ENCODE measurements at places on chromosomes 12 and 14.

- no peak overlapping the region for H3K4me3 ChIP-seq
- H3K27me3 ChIP-seq: no peaks in the 10 kb centered on the region
- H3K27ac ChIP-seq: peak overlapping the region; percentile 80
- H3K4me1 ChIP-seq: no peaks in the 10 kb centered on the region
- H3K36me3 ChIP-seq: no peaks in the 10 kb centered on the region
- peak; percentile 78 for DNase-seq
These were observed 297.9 kb upstream of the AMIGO2 start for GRCh38 chr12:47377414-47378221.

DNA sequence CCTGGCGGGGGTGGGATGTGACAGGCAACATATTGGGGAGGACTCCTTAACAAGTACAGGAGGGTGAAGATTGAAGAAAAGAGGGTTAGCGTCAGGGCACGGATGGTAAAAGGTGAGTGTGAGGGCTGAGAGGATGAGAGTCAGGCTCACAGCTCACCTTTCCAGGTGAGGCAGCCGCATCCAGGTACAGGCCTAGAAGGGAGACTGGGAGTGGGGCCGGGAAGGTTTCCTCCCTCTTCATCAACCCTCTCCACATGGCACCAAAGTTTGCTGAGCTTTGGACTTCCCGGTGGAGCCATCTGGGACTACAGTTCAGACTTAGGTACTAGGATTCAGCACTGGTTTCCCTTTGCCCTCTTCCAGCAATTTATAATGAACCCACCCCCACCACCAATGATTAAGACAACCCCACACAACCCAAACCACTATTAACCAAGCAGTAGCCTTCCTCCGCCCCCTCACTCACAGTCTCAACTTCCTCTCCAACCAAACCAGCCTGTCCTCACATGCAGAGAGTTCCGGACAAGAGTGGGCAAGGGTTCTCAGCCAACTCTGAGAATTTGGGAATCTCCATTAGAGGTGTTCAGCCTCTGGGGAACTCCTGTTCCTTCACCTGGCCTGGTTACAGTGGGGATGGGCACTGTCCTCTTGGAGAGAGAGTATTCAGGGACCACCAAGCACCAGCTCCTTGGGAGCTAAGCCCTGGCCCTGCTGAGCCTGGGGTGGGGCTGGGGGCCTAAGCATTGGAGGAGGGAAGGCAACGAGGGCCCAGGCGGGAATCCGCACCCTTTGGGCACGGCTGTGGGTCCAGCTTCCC is 2.4 kb upstream of the HOXC4 start:
- DNase-seq: no peak
- peaks cover 93% of the 10 kb centered on the region for H3K27me3 ChIP-seq
- peaks cover 33% of the 10 kb centered on the region for H3K4me1 ChIP-seq
- H3K4me3 ChIP-seq: no peak overlapping the region
- no peak overlapping the region for H3K27ac ChIP-seq
- no peaks in the 10 kb centered on the region for H3K36me3 ChIP-seq

- H3K4me1 ChIP-seq: peaks cover 13% of the 10 kb centered on the region
- H3K36me3 ChIP-seq: no peaks in the 10 kb centered on the region
- peak overlapping the region; percentile 39 for H3K4me3 ChIP-seq
- H3K27ac ChIP-seq: no peak overlapping the region
- peaks cover 98% of the 10 kb centered on the region for H3K27me3 ChIP-seq
- peak; percentile 75 for DNase-seq
These were observed 10.5 kb downstream of the ARHGEF25 start for GRCh38 chr12:57621497-57622292.

DNA sequence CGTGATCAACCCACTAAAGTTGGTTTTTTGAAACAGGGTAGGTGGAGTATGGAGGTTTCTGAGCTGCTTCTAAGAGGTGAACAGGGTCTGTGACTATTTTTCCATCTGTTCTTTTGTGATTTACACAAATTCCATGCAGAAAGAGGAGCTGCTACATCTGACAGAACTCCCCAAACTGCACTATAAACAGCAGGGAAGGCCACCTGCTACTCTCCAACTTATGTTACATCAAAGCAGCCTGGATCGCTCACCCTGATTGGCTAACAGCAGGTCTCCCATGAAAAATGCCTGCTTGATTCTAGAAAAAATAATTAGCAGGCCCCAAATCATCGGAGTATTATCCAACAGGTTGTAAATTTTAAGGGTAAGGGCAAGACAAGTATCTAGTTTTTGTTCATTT is 282.9 kb upstream of the FLRT2 start:
- no peak for DNase-seq
- no peak overlapping the region for H3K27ac ChIP-seq
- H3K36me3 ChIP-seq: no peaks in the 10 kb centered on the region
- H3K27me3 ChIP-seq: no peaks in the 10 kb centered on the region
- peaks cover 6% of the 10 kb centered on the region for H3K4me1 ChIP-seq

- DNase-seq: no peak
- H3K27me3 ChIP-seq: no peaks in the 10 kb centered on the region
- no peak overlapping the region for H3K27ac ChIP-seq
- no peaks in the 10 kb centered on the region for H3K36me3 ChIP-seq
- H3K4me1 ChIP-seq: no peaks in the 10 kb centered on the region
- no peak overlapping the region for H3K4me3 ChIP-seq
These were observed 104.4 kb downstream of the SINHCAF start for GRCh38 chr12:31221551-31221945.

DNA sequence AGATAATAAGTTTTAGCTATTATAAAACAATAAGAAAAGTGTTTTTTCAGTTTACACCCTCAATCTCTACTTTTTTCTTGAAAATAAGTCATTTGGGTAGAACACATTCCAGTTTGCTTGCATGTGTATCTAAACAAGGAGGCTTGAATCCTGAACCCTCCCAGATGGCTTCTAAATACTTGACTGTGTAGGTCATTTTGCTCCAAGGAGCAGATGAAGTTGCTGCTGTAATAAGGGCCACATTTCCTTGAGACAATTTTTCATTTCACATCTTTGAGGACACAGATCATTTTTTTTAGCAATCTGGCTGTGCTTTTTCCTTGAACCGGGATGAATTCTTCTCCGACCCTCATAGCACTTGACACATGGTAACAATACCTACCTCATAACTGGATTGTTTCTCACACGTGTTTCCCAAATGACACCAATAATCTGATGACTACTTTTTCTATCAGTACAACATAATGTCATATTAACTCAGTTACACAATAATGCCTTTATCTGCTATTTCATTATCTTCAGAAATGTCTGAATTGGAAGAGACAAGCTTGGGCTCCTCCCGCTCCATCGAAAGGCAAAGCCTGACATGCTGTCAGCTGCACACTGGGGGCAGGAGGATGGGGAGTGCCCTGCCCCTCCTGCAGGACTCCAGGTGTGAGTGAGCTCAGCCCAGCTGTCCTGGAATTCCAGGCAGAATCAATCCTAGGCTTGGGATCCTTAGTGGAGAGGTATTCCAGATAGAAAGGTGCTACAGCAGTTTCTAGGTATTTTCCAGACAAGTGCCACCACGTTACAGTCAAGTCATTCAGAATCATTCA is 30.9 kb downstream of the GPHB5 start:
- H3K4me1 ChIP-seq: no peaks in the 10 kb centered on the region
- no peak overlapping the region for H3K27ac ChIP-seq
- DNase-seq: no peak
- H3K36me3 ChIP-seq: no peaks in the 10 kb centered on the region
- H3K27me3 ChIP-seq: no peaks in the 10 kb centered on the region

- H3K36me3 ChIP-seq: peaks cover 3% of the 10 kb centered on the region
- peak overlapping the region; percentile 99 for H3K27ac ChIP-seq
- peak overlapping the region; percentile 89 for H3K4me3 ChIP-seq
- peak; percentile 3 for DNase-seq
- H3K27me3 ChIP-seq: no peaks in the 10 kb centered on the region
These were observed 4.4 kb downstream of the ZFP36L1 start for GRCh38 chr14:68788275-68788995.

GRCh38 chr12:2057795-2058408 is 5.1 kb downstream of the CACNA1C start:
- H3K27me3 ChIP-seq: peaks cover 14% of the 10 kb centered on the region
- DNase-seq: no peak
- no peaks in the 10 kb centered on the region for H3K4me1 ChIP-seq

- H3K4me1 ChIP-seq: no peaks in the 10 kb centered on the region
- no peaks in the 10 kb centered on the region for H3K27me3 ChIP-seq
- H3K4me3 ChIP-seq: no peak overlapping the region
- DNase-seq: peak; percentile 74
- no peak overlapping the region for H3K27ac ChIP-seq
These were observed 885.8 kb upstream of the TMEM132C start for GRCh38 chr12:127381043-127381668.

DNA sequence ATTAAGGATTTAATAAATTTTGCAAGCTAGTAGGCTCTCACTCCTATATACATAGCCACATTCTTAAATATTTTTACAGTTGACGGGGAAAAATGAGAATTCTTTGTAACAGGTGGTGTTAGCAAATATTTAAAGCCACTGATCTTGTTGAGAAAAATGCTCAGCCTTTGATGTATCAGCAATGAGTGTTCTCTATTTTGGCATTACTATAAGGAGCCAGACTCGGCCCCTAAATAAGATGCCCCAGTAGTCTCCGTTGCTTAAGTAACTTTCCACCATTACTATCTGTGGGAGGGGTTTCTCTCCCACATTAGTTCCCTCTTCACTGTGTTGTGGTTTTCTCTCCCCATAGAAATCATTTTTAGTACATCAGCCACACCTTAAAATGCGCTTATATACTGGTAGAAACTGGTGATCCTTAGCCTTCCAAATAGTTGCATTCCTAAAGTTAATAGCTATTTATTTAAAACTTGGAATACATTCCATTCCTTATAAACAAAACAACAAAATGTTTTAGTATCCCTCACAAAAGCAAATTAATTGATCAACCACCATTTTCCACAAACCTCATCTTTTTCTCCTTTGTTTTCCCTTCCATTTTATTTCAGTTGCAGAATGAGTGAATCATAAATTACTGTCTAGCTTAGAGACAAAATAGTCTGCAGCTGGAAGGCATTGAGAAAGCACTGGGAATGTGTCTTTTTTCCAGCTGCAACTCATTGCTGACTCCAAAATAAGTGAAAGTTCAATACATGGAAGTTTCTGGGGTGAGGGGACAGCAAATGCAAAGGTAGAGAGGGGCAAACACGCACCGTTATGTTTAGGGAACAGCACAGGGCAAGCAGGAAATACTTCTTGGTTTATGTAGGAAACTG is 84.7 kb upstream of the FERMT2 start:
- H3K27ac ChIP-seq: no peak overlapping the region
- peaks cover 17% of the 10 kb centered on the region for H3K4me1 ChIP-seq
- H3K27me3 ChIP-seq: no peaks in the 10 kb centered on the region
- H3K4me3 ChIP-seq: no peak overlapping the region
- H3K36me3 ChIP-seq: no peaks in the 10 kb centered on the region
- no peak for DNase-seq

DNA sequence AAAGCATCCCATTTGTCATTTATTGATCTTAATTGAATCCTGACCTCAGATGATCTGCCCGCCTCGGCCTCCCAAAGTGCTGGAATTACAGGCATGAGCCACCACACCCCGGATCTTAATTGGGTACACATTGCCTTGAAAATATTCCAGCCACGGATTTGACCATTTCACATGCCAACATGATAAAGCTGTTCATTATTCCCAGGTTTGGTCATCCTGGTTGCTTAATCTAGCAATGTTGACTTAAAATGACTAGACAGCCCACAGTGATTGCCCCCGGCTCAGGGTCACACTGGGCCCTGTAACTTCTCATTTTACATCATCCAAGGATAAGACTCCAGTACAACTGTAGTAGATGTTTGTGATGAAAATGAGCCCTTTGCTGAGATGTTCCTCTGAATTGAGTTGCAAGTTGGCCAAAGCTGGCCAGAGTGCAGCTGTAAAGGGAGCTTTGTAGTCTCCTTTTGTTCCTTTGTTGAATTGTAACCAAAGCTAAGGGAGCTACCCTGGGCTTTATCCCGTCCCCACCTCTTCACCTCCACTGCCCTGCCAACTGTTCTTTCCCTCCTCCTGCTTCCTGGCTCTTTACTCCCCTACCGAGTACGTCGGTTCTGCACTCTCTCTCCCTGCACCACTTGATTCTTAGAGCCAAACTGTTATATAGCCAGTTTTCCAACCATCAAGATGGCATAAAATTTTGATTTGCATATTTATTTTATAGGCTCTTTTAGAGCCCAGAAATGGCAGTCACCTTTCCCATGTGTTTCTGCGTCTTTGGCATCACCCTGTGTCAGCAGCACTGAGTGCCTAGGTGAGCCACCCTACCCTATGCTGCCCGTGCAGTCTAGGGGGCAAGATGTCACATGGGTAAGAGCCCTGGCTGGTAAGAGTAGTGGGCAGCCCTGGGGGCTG is 141.3 kb upstream of the HIF1A start:
- H3K27me3 ChIP-seq: no peaks in the 10 kb centered on the region
- peak overlapping the region; percentile 92 for H3K27ac ChIP-seq
- H3K4me1 ChIP-seq: peaks cover 10% of the 10 kb centered on the region
- H3K36me3 ChIP-seq: no peaks in the 10 kb centered on the region

DNA sequence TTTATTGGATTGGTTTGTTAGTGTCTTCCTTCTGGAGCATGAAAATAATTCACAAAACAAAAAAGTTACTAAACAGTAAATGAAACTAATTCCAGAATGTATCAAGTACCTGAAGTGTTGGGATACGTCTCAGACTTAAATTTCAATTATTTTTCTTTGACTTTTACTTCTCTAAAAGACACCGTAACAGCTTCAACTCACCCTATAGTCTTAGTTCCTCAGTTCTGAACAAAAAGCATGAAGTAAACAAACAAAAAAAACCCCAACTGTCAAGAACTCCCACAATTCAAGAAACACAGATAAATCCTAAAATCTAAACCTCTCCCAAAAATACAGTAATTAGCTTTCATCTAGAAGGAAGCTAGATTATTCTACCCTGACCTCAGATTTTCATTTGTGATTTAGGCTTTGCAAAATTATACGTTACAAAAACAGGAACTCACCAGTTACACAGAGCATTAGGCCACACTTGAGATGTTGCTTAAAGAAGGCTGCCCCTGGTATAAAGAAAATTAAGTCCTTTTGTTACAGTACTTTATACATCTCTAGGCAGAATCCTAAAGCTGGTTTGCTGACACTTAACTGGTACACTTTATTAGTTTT is 10.2 kb downstream of the HEATR5A start:
- H3K27me3 ChIP-seq: no peaks in the 10 kb centered on the region
- no peak overlapping the region for H3K4me3 ChIP-seq
- no peaks in the 10 kb centered on the region for H3K36me3 ChIP-seq
- peaks cover 8% of the 10 kb centered on the region for H3K4me1 ChIP-seq

- H3K27ac ChIP-seq: peak overlapping the region; percentile 88
- H3K4me1 ChIP-seq: peaks cover 10% of the 10 kb centered on the region
- H3K36me3 ChIP-seq: no peaks in the 10 kb centered on the region
- H3K4me3 ChIP-seq: no peak overlapping the region
These were observed 26.3 kb downstream of the SYNE3 start for GRCh38 chr14:95490138-95490509.

DNA sequence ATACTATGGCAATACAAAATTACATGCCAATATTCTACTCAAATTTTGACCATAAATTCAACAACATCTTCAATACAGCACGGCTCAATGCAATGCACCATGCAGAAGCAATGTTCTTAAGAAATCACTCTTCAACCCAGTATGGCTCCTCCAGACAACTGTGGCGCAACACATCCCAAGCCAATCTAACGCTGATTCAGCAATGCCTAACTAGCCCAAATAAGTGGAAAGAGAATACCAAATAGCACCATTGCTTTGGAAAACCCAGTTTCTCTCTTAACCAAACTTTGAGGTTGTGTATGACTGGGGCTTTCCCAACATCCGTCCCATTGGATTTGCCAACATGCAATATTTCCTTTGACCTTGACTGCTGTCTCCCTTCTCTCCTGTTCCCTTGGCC is 211.1 kb upstream of the TBX3 start:
- no peak overlapping the region for H3K4me3 ChIP-seq
- no peaks in the 10 kb centered on the region for H3K36me3 ChIP-seq
- no peaks in the 10 kb centered on the region for H3K27me3 ChIP-seq
- peak overlapping the region; percentile 86 for H3K27ac ChIP-seq
- peaks cover 14% of the 10 kb centered on the region for H3K4me1 ChIP-seq
- no peak for DNase-seq

GRCh38 chr12:23945249-23945648 is 4.2 kb downstream of the SOX5 start:
- H3K27me3 ChIP-seq: no peaks in the 10 kb centered on the region

Data from hepatocyte (in vitro differentiated cells).